ENCODE measurements at places on chromosomes 6 and 20.

GRCh38 chr6:99575544-99576227, 7.2 kb upstream of the CCNC start:
- no peak for DNase-seq

DNA sequence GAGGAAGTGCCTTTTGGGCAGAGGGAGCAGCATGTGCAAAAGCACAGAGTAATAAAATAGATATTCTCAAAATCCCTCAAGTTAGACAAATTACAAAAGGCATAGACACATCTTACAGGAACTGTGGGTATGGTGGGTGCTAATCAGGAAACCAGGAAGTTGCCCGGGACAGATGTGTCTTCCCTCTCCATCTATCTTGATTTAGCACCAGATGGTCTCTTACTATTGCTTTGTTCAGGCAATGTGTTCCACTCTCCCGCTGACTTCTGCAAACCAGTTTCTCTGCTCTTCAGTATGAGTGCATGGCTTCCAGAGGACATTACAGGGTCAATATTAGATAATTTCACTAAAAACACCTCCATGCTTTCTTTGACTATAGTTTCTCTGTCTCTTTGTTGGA, 13.2 kb downstream of the CITED2 start:
- DNase-seq = no peak

GRCh38 chr20:45835825-45836224, 2.2 kb downstream of the SNX21 start:
- no peak for DNase-seq

DNA sequence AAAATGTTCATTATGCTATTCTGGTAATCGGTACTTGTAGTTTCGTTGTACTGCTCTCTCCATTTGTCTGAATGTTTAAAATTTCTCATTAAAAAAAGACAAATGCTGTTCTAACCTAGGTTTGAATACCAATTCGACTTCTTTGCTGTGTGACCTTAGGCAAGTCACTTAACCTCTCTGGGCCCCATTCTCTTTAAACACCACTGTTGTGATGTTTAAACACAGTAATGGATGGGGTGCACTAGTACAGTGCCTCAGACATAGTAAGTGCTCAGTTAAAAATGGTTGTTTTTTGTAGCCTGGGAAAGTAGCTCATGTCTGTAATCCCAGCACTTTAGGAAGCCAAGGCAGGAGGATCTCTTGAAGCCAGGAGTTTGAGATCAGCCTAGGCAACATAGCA, 138.5 kb downstream of the MRPL14 start:
- no peak for DNase-seq

GRCh38 chr20:52031563-52032303, 159.8 kb downstream of the ZFP64 start:
- no peak for DNase-seq

DNA sequence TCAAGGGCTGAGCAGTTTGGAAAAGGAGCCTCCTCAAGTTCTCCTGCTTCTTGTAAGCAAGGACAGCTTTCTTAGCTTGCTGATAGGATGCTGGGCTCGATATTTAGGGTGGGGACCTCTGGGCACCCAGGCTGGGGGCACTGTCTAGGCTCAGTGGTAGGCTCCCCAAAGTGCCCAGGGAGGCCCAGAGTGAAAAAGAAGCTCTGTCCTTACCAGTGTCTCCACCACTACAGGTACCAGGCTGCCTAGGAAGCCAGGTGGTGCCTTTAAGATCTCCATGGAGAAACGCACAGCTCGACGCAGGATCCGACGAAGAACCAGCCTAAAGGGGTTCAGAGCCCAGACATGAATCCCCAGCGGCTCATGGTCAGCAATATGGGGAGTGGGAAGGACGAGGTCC, 6.4 kb downstream of the AARS2 start:
- no peak for DNase-seq

DNA sequence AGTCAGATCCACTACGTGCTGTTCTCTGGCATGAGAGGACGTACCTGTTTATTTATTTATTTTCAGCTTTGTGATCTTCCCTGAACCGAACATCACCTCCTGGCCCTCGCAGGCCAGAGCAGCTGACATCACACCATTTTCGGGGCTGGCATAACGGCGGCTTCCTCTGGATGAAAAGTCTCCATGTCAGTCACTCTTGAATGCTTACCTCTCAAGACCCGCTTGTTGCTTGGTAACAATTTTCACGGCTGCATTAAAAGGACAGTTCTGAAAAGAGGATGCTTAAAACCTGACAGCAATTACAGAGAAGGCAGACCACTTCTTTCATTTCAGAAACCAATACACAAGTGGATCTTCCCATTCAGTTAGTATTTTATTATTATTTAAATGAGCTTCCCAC, 159.8 kb upstream of the CDH4 start:
- no peak for DNase-seq

- no peak for DNase-seq
These were observed 27.9 kb downstream of the CENPW start for GRCh38 chr6:126367849-126368248.

- no peak for DNase-seq
These were observed 194.7 kb upstream of the RSPO3 start for GRCh38 chr6:126923807-126924206.

GRCh38 chr6:102407886-102408741, 1014.6 kb downstream of the GRIK2 start:
- no peak for DNase-seq

DNA sequence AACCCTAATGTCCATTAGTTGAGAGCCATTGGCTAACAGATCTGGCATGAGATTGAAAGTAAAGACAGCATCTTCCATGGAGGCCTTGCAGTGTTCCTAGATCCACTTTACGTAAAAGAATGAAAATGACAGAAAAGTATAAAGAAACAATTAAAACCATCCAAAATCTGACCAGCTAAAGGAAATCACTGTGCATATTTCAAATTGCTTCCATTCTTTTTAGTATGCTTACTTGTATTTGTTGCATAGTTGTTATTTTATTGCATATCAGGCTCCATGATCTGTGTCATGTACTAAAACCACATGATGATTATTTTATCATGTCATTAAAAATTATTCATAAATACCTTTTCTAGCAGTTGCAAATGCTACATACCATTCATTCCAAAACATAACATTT, 67.9 kb downstream of the GCLC start:
- no peak for DNase-seq

GRCh38 chr6:158766621-158767455, 52.3 kb downstream of the EZR start:
- DNase-seq = no peak

DNA sequence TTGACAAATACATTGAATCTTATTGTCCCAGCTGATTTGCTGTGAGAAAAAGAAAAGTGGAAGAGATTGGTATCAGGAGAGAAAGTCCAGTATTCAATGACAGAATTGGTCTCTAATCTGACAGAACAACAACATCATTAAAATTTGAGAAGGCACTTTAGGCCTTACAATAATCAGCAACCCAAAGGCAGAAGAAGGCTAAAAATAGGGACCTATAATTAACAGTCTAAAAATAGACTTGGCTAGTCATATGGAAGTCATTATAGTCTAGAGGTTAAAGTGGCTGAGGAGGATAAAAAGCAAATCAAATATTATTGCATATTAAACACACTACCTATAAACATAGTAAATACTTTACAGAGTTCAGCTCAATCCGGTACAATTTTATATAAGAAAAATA, 393.6 kb upstream of the JAG1 start:
- no peak for DNase-seq

- no peak for DNase-seq
These were observed 43.8 kb downstream of the POPDC3 start for GRCh38 chr6:105135907-105136430.

GRCh38 chr20:54366669-54367344, 108.6 kb upstream of the DOK5 start:
- DNase-seq = no peak

DNA sequence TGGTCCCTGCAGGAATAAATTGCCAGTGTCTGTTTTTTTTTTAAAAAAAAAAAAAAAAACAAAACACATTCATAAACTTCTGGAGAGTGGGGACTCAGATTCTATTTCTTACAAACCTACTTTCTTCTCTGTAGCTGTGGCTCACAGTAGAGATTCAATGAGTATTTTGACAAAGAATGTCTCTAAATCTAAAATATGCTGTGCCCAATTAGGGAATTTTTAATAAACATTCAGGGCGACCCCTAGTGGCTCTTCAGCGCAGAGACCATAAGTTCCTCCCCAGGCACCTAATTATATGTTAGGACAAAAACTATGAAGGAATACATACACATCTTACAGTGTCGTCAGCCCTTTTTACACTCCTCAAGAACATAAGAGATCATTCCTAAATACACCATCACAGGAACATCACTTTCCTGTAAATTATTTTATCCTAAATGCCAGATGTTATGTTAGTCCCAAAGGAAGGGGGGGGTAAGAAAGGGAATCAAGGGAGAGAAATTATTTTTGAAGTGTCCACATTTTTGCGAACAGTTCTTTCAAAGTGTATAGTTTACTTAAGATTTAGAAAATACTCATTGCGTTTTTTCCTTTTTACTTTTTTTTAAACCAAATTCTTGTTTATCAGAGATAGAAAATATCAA, 21.8 kb upstream of the NAA20 start:
- no peak for DNase-seq

DNA sequence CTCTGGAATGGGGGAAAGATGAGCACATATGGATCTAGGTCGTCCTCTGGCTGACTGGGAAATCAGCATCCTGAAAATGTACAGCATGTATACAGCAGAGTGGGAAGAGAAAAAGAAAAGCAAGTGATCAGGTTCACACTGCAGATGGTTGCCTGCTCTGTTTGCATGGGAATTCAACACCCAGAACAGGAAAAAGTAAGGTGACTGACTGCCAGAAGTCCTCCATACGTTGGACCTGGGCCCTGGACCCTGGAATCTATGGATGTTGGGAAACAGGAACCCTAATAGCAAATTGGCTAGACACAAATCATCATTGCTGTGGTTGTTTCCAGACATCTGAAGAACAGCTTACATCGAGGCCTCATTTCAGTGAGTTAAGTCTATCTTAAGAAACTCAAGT, 30.3 kb upstream of the TNFAIP3 start:
- DNase-seq = no peak

- DNase-seq = no peak
These were observed 123.0 kb downstream of the SASH1 start for GRCh38 chr6:148465670-148466069.

- DNase-seq = peak; percentile 4
These were observed 105.4 kb downstream of the PERP start for GRCh38 chr6:138001750-138002349.

DNA sequence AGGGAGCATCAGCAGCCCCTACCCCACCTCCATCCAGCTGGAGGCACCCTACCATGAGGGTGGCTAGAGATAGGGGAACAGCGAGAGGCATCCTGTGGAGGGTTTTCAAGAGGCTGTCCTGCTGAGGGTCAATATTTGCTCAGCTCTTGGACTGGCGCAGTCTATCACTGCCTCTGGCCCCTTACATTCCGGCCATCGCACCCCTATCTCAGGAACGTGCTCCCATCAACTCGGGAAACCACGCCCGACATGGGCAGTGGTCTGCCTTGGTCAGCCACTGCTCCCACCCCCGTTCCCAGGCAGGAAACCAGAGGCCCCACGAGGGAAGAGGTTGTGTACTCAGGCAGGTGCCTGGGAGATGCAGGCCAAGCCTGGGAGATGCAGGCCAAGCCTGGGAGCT, 57.9 kb downstream of the VEGFA start:
- DNase-seq = no peak

DNA sequence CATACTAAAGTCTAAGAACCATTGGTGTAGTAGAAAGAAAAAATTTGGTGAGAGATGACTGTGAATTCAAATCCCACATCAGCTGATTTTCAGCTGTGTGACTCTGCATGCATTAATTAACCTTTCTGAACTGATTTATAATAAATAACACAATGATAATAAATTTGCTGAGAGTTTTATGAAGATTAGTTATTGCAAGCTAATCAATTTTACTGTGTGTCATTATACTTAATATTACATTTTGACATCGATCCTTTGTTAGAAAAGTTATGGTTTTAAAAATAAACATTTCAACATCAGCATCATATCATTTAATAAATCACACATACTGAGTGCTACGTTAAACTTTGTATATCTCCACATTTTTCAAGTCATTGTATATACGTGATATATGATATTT, 599.7 kb upstream of the MMS22L start:
- DNase-seq = no peak

DNA sequence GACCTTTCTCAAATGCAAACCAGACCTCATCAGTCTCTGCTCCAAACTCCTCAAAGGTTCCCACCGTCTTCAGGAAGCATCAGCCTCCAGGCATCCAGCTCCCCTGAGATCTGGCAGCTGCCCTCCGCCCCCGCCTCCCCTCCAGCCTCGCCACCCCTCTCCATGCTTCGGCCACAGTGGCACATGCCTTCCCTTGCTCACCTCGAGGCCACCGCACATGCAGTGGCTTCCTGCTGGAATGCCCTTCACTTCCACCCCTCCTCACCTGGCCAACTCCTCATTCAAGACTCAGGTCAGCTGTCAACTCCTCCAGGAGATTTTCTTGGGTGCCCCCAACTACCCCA, 13.4 kb downstream of the KIAA1755 start:
- DNase-seq = no peak

DNA sequence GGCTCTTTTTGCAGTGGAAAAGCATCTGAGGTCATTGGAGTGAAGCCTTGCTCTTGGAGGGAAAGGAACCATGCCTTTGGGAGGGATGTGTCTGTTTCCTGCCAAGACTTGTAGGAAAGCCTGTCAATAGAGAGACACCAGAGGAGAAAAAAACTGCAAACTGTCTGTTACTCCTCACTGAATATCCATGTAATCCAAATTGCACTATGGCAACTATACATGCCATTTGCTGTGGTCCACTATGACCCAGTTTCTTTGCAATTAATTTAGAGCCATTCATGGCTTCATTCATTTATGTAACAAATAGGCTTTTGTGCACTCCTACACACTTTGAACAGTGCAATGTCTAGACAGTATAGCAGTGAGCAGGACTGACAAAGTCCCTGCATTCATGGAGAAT, 296.5 kb downstream of the SLC35F1 start:
- no peak for DNase-seq

DNA sequence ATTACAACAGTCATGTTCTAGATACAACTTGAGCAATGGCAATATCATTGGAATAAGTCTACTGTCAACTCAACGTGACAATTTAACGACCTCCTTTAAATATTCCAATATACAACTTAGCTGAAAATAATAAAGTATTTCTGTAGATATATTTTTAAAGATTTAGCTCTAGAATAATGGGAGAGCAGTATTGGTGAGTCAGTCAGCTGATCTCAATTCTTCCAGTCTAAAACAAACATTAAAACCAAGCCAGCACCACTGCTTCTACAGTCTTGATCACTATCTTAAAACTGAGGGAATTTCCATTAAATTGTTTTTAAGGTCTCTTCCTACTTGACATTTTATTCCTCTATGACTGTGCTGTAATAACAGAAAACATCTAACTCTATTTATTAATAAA, 38.2 kb downstream of the NOL7 start:
- no peak for DNase-seq

DNA sequence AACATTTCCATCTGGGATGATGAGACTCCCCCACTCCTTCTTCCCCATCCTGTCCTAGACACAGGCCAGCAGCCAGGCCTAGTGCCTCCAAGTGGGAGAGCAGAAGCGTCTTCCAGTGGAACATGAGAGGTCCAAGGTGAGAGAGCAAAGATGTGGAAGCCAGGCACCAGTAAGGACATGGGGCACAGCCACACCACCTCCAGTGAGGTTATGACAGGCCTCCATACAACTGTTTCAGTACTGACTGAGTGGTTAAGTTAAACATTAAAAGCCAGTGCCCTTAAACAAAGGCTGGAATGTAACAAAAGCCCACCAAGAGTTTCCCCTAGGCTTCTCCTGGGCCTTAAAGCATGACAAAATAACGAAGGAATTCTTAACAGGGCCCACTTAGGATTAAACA, 5.3 kb downstream of the ZBTB24 start:
- no peak for DNase-seq

All from occipital lobe (tissue), 3 donors.